ENCODE measurements at places on chromosomes 1 and 21.

DNA sequence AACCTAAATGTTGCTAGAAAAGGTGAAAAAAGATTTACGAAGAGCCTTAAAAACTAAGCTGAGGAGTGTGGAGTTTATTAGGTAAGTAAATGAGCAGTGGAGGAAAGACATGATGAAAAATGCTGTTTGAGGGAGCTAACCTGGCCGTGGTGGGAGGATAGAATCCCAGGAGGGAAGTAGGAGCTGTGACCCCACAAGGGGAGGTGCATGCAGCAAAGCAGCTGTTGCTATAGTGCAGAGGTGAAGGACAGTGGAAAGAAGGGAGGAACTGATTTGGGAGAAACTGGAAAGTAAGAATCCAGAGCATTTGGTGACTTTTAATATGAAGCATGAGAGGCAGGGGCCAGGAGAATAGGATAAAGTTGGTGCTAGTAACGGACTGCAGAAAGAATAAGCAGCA lies 271.7 kb upstream of the ADGRL2 start:
- no peak for DNase-seq
- H3K27ac ChIP-seq, result no peak overlapping the region
- H3K4me1 ChIP-seq, result no peaks in the 10 kb centered on the region

- H3K27ac ChIP-seq, result no peak overlapping the region
- no peaks in the 10 kb centered on the region for H3K27me3 ChIP-seq
- no peak overlapping the region for H3K4me3 ChIP-seq
- peaks cover 8% of the 10 kb centered on the region for H3K36me3 ChIP-seq
- DNase-seq, result no peak
- no peaks in the 10 kb centered on the region for H3K4me1 ChIP-seq
Measured at GRCh38 chr1:46646844-46647243, 21.3 kb downstream of the ATPAF1 start.

DNA sequence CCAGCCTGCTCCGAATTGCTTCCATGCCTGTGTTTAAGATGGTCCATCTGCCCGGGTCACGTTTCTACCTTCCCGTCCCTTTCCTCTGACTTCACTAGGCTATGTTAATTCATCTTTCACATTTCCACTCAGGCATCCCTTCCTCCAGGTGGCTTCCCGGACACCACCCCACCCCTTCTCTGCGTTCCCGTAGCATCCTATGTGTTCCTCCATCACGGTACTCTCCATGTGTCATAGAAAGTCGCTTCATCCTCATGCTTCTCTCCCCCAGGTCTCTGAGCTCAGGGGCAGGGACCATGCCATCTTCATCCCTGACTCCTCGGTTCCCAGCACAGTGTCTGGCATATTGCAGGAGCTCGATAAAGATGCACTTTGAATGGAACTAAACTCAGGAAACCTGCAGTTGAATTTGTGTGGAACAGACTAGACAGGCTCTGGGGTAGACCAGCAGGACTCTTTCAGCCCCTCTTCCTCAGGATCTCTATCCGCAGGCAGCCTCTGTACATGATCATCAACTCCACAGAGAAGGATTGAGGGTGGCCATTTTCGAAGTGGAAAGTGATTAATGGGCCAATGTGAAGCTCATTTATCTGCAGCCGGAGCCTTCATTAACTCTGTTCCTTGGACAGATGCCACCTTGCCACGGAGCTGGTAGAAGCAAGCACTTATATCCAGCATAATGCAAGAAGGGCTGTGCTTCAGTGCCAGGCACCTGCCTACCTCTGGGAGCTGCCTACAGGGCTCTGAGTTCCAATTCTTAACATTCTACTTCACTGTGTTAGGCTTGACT lies 9.1 kb downstream of the C1orf226 start:
- H3K27ac ChIP-seq, result no peak overlapping the region
- H3K4me3 ChIP-seq, result no peak overlapping the region
- peaks cover 3% of the 10 kb centered on the region for H3K4me1 ChIP-seq
- DNase-seq, result no peak
- H3K27me3 ChIP-seq, result no peaks in the 10 kb centered on the region

DNA sequence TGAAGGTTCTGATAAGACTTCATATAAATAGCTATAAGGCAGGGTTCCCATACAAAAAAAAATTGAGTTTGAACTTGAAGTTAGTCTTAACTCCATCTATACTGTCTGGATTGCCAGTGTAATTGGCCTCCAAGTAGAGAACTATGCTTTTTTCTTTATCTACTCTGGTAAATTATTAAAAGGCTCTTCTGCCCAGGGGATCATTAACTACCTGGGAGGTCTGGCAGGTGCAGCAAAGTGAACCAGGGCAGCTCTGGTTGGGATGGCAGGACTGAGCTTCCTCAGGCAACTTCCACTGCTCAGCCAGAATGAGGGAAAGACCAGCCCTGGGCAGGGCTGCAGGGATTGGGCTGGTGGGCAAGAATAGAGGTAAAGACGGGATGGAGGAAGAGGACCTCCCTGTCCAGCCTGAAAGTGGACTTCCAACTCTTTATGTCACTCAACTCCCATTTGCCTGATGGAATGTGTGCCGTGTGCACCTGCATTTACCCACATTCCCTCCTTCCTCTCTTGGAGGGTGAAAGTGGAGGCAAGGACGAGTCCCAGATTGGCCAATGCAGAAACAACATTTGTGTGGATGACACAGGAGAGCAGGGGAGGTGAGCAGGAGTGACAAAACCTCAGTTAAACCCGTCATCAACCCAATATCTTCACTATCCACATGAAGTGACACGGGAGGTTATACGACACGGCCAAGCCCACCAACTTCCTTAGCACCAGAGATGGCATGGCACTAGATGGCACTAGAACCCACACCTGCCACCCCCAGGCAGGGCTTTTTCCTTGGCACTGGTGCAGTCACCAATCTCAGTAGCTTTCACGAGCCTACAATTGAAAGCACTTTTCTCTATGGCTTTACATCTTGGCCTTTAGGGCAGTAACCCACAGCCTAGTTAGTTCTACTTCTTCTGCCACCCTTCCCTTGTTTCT lies 25.2 kb downstream of the CCN1 start:
- no peak for DNase-seq
- no peaks in the 10 kb centered on the region for H3K27me3 ChIP-seq
- H3K4me3 ChIP-seq, result no peak overlapping the region
- H3K36me3 ChIP-seq, result no peaks in the 10 kb centered on the region
- H3K4me1 ChIP-seq, result no peaks in the 10 kb centered on the region
- no peak overlapping the region for H3K27ac ChIP-seq

- H3K4me3 ChIP-seq, result no peak within 1 kb of the TSS
- DNase-seq, result no peak
- H3K27ac ChIP-seq, result no peak within 1 kb of the TSS
- no peaks in the 10 kb centered on the region for H3K4me1 ChIP-seq
- H3K36me3 ChIP-seq, result no peaks in the 10 kb centered on the region
Measured at GRCh38 chr1:113887402-113888175, at the start of gene BCL2L15. Gene BCL2L15 (minus strand): TSS chr1:113887581. CDS start chr1:113887375, 206 bp downstream.

- no peak for DNase-seq
- H3K27me3 ChIP-seq, result no peaks in the 10 kb centered on the region
- H3K4me3 ChIP-seq, result no peak overlapping the region
- no peak overlapping the region for H3K27ac ChIP-seq
- H3K36me3 ChIP-seq, result no peaks in the 10 kb centered on the region
Measured at GRCh38 chr1:29050166-29050565, 73.5 kb downstream of the TMEM200B start.

GRCh38 chr1:167090314-167090942 lies at the start of gene GPA33:
Gene GPA33 (minus strand): TSS chr1:167090377. CDS start chr1:167090287, 90 bp downstream.
- no peak within 1 kb of the TSS for H3K27ac ChIP-seq
- no peak within 1 kb of the TSS for H3K4me3 ChIP-seq
- H3K27me3 ChIP-seq, result no peaks in the 10 kb centered on the region
- H3K4me1 ChIP-seq, result no peaks in the 10 kb centered on the region
- H3K36me3 ChIP-seq, result no peaks in the 10 kb centered on the region

Measured in sigmoid colon (tissue), 7 donors.